M059J (cell line): ENCODE measurements at places on chromosomes 1 and 21.

DNA sequence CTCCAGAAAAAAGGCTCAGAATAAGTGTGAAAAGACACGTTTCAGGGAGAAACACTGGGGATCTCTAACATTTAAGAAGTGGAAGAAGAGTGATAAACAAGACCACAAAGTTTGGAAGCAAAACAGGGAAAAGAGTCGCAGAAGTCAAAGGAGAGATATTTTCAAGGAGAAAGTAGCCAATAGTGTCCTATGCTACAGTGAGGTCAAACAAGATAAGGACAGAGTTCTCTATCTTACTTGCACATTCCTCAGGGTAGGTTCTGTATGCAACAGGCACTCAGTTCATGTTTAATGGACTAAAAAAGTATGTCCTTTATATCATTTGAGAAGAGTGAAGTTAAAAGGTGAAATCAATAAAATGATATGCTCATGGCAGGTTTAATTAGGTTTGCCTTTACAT is 13.8 kb upstream of the EDEM3 start:
- DNase-seq: no peak

- no peak for DNase-seq
These were observed 65.7 kb downstream of the PEX14 start for GRCh38 chr1:10540277-10541005.

- DNase-seq: peak; percentile 58
These were observed 70.2 kb upstream of the CDC42BPA start for GRCh38 chr1:227388214-227389168.

GRCh38 chr1:46065405-46065804 is 67.0 kb downstream of the PIK3R3 start:
- DNase-seq: peak; percentile 32

DNA sequence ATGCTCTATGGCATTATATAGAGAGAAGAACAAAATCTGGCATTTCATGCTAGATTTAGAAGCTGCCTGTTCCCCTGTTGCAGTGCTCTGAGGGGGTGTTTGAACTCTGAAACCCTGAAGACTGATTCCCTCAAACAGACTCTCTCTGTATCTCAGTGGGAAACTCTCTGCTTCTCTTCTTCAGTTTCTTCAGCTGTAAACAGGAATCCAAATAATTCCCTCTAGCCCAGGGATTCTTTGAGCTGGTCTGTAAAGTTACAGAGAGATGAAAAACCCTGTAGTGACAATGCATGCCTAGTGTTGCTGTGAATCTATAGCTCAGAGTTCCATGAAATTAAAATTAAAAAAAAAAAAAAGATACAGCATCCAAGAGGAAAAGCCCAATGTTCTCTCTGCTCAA is 17.0 kb upstream of the ROR1 start:
- DNase-seq: no peak

DNA sequence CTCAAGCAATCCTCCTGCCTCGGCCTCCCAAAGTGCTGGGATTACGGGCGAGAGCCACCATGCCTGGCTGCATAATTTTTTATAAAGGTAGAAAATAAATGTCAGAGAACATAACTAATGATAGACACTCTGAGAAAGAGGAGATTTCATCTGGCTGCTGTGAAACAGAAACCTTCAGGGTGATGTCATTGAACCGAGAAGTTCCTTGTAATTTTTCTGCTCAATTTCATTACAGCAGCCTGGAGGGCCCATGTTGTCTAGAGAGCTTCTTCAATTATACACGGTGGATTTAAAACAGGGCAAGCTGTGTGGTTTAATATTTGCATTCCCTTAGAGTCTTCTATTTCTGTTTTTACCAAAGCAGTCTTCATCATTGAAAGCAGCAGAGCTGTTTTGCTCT is 64.3 kb upstream of the MORC3 start:
- no peak for DNase-seq

DNA sequence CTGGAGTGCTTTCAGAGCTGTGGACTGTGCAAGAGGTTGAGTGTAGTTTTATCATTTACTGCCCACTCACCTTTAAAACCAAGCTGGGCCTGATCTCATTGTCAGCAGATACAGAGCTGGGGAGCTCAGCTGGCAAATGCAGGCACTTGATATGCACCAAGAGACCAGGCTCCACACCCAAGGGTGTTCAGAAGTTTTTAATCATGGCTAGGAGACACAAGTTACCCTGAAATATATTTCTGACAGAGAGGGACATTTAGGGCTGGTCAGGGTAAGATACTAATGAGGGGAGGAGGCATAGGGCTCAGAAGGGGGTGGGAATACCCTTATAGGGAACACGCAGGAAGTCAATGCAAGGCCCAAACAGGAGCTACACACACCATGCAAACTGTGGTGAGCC is 153.7 kb downstream of the ELAVL4 start:
- DNase-seq: no peak

DNA sequence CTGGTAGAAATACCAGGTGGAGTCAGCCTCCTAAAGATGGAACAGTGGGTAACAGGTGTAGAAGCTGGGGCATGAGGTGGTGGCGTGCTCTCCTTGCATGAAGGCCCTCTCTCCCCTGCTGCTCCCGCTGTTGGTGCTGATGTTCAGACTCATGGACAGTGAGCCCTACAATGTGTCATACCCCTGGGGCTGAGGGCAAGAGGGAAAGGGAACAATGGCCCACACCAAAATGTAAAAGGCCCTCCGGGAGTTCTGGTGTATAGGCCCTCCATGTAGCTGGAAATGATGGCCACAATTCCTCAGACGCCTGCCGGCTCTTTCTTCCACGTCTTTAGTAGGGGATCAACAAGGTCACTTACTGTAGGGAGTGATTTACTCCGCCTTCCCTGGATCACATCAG is 194.9 kb downstream of the DYRK1A start:
- DNase-seq: no peak

GRCh38 chr1:51861669-51862068 is 16.9 kb downstream of the NRDC start:
- peak; percentile 29 for DNase-seq

DNA sequence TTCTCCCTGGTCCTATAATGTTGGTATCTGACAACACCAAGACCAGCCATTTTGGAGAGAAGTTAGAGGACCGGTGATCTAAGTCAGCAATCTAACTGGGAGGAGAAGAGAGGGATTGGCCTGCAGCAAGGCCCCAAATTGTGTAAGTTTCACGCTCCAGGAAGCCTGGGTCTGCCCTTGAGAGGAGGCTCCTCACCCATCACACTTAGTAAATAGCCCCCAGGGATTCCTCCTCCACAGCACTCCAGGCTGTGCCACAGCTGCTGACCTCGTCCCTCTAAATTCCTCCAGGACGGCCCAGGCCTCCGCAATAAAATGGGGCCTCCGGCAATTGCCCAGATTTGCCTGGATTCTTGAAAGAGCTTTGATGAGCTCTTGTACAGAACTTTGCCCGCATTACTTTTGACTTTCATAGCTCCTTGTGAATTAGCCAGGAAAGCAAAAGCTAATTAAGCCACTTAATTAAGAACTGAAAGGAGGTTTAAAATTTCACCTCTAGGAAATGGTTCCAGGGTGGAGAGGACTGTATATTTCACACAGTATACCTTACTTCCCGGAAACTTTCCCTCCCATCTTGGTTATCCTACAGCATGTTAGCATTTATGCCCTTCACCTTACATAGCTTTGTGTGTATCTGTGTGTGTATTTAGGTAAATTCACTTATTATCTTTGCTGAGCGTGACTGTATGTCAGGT is 90.5 kb downstream of the LAMC2 start:
- DNase-seq: peak; percentile 86

GRCh38 chr1:31795801-31796621 is 19.8 kb downstream of the SPOCD1 start:
- peak; percentile 78 for DNase-seq

GRCh38 chr1:210031473-210031872 is 93.5 kb downstream of the SYT14 start:
- no peak for DNase-seq

DNA sequence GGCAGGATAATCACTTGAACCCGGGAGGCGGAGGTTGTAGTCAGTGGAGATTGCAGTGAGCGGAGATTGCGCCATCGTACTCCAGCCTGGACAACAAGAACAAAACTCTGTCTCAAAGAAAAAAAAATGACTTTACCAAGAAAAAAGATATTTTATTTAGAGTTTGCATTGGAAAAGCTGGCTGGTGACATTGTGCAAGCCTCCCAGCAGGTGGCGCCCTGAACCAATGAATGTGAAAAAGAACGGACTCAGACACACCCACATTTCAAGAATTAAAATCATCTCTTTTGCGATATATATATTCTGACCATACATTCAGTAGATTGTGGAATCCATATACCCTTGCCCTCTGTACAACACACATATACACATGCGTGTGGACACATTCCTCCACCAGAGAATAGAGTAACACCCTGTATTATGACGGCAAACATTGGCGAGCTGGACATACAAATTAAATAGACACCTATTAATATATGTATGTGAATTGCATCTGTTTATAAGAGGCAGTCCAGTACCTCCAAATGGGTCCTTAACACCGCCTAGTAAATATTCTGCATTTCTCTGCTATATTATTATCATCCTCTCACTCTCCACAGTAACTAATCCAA is 39.0 kb upstream of the CADM3 start:
- DNase-seq: peak; percentile 59
